ENCODE measurements at places on chromosomes 1 and 21. TPM values are rescaled to one million over a fixed set of nuclear protein-coding genes. Genes with fewer than 3 reads are reported as not detected.

SERPINC1 gene
- not detected for total RNA-seq

PMVK gene
- 11.4 TPM for total RNA-seq

IFNLR1 gene
- total RNA-seq = not detected

ZNF684 gene
- 2.9 TPM for total RNA-seq

ABCD3 gene
- total RNA-seq = 38.5 TPM

ZNF593OS gene
- total RNA-seq = not detected

FAM151A gene
- not detected for total RNA-seq

PLA2G2F gene
- not detected for total RNA-seq

AIRE gene
- total RNA-seq = not detected

GBP2 gene
- 14.9 TPM for total RNA-seq

KIF14 gene
- total RNA-seq = 2.0 TPM

LMOD1 gene
- 2.7 TPM for total RNA-seq

IL24 gene
- total RNA-seq = not detected

AXDND1 gene
- 0.47 TPM for total RNA-seq

CDCA8 gene
- total RNA-seq = 1.9 TPM

TNN gene
- total RNA-seq = not detected

AGBL4 gene
- not detected for total RNA-seq

SELP gene
- total RNA-seq = 1.7 TPM

TCHH gene
- total RNA-seq = 0.08 TPM

Data from smooth muscle cell of the coronary artery (primary cell).